ENCODE measurements at places on chromosomes 12 and 14.

DNA sequence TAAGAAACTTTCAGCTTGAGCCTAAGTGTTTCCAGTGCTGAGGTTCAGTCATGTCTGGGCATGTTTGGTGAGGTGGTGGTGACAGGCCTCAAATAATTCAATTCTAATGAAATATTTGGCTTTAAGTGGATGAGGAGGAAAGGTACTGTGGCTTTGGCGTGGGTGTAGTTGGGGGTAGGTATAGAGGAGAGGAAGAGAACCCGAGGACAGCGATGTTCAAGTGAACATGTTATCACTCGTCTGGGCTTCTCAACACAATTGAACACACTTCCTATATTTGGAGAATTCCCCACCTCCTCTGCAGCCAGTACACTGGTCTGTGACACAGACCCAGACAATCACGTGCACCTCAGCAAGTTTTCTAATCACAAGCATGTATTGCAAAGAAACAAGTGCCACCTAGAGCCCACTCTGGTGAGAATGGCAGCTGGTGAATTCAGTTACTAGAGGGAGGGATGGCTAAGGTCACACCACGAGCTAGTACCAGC, 53.0 kb downstream of the IFNG-AS1 start:
- DNase-seq, result no peak

- no peak for DNase-seq
Observed at GRCh38 chr12:6768437-6768914, 2.3 kb downstream of the PTMS start.

- DNase-seq, result no peak
Observed at GRCh38 chr14:89419973-89420482, 3.0 kb upstream of the FOXN3 start.

DNA sequence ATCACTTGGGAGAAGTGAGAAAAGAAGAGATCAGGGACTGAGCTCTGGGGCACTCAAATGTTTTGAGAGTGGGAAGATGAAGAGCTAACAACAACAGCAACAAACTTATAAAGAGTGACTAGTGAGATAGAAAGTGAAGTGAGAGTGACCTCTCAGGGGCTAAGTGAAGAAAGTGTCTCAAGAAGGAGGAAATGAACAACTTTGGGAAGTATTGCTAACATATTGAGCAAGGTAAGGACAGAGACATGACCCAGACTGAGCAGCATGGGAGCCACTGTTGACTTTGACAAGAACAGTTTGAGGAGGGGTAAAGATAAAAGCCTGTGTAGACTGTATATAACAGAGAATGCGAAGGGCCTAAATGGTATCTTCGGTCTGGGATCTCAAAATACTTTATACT, 155.1 kb upstream of the BTG1 start:
- no peak for DNase-seq

DNA sequence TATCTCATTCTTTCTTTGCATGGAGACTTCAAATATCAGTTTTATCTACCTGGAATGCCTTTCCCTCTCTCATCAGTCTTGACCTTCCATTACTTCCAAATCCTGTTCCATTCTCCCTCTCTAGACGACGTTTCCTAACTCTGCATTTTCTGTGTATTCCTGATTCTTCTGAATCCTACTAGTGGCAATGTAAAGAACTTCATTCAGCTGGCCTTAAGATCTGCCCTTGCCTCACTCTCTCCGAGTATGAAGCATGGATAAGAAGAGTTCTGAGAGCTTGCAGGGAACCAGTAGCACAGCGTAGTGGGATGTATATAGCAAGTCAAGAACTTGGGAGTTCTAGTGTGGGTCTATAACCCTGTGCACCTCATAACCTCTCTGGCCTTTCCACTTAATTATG, 68.5 kb upstream of the HOXC13 start:
- peak; percentile 13 for DNase-seq
